ENCODE measurements at places on chromosomes 7 and 10. TPM values are rescaled to one million over a fixed set of nuclear protein-coding genes. Genes with fewer than 3 reads are reported as not detected.

CTTNBP2 gene
- 0.14 TPM for total RNA-seq

SPDYE6 gene
- total RNA-seq, result not detected

AQP1 gene
- 0.14 TPM for total RNA-seq

OR13A1 gene
- not detected for total RNA-seq

BTBD16 gene
- total RNA-seq, result not detected

All from natural killer cell treated with Interleukin-12 subunit alpha and Interleukin-12 subunit beta and Interleukin-15 and Interleukin-18, amount 100 ng/mL, for 72 hours (primary cell).